ENCODE measurements at places on chromosomes 5 and 9. TPM values are rescaled to one million over a fixed set of nuclear protein-coding genes. Genes with fewer than 3 reads are reported as not detected.

The CCIN gene
- not detected for total RNA-seq

The SEMA5A gene
- total RNA-seq = 26.2 TPM

The PCDHB10 gene
- total RNA-seq = 2.0 TPM

GRCh38 chr9:19373527-19373926 is 6.5 kb downstream of the RPS6 start:
- DNase-seq = no peak

- no peak for DNase-seq
These were observed 126.1 kb upstream of the POC5 start for GRCh38 chr5:75843319-75843718.

- DNase-seq = no peak
These were observed 6.3 kb downstream of the TESK1 start for GRCh38 chr9:35611230-35611797.

DNA sequence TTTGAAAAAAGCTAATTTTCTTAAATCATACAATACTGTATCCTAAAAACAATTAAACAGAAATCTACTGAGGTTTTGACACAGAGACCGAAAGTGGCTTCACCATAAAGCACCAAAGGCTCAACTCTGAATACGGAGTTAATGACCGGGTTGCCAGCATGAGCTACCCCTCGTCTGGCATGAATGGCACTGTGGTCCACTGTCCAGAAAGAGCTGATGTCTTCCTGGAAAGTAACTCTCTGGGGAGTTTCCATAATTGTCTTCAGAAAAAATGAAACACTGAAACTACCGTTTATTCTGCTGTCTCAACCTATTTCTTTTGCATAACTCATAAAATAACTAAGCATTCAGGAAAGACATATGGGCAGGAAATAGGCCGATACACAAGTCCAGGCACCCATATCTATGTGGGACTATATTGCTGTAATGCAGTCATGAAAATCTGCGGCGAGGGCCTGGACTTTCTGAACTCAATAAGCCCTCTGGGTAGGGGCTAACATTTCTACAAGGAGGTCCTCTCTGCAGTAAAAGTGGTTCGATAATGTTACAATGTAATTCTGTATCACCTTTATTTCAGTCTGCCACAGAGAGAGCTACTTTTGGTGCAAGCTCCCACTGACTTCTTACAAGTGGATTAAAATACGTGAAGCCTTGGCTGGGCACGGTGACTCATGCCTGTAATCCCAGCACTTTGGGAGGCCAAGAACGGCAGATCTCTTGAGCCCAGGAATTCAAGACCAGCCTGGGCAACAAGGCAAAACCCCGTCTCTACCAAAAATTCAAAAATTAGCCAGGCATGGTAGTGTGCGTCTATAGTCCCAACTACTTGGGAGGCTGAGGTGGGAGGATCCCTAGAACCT is 52.4 kb downstream of the ANKH start:
- DNase-seq = no peak

DNA sequence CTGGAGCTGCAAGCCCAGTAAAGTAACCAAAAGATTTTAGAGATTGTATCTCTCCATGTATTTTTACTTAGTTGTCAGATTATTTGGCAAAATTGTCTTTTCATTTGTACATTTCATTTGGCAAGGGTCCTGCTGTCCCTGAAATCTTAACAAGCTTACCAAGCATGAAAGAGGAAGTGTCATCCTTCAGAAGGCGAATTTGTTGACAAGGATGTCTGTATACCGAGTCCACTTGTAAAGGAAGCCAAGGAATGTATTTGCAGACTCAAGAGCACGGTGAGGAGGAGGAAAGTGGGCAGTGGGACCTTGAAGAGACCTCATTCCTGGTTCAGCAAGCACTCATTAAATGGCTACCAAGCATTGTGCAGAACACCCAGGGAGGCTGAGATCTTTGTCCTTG is 7.5 kb upstream of the OTULINL start:
- no peak for DNase-seq

DNA sequence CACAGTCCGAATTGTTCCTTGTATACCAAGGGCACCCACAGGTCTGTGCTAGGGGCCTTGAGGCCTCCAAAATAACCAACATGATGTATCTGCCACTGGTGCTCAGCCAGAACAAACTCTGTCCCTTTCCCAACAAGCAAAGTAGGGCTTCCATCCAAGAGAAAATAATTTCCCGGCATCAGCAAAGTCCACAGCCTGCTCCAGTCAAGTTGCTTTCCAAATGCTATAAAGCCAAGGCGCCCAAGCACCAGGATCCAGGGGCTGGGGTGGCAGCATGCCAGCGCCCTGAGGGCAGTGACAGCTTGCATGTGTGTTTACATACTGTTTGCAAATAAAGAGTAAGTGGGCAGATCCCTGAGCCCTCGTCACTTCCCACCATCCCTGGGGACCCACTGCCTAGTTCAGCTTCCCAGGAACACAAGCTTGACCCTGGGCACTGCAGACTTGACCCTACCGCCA is 155.9 kb downstream of the ERCC6L2 start:
- DNase-seq = peak; percentile 79

- DNase-seq = no peak
These were observed 80.5 kb downstream of the SH3RF2 start for GRCh38 chr5:146016764-146017484.

The SLCO4C1 gene
- total RNA-seq = 0.08 TPM

GRCh38 chr9:129289131-129289731 is 111.2 kb upstream of the IER5L start:
- DNase-seq = peak; percentile 30

The ZBED3 gene
- total RNA-seq = 4.3 TPM

DNA sequence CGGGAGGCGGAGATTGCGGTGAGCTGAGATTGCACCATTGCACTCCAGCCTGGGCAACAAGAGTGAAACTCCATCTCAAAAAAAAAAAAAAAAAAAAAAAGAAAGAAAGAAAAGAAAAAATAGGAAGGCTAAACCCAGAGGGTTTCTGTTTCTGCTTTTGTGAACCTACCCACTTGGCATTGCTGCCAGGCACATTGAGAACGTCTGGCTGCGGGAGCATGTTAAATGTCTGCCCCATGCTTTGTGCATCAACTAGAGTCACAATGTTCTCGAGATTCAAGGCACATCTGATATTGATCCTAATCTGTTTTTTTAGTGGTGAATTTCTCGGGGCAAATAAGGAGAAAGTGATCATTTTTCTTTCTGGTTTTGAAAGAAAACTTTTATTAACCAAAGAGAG is 2.8 kb downstream of the SLC25A25 start:
- DNase-seq = no peak

The NOXA1 gene
- 3.4 TPM for total RNA-seq

The COL5A1 gene
- total RNA-seq = 22.0 TPM

DNA sequence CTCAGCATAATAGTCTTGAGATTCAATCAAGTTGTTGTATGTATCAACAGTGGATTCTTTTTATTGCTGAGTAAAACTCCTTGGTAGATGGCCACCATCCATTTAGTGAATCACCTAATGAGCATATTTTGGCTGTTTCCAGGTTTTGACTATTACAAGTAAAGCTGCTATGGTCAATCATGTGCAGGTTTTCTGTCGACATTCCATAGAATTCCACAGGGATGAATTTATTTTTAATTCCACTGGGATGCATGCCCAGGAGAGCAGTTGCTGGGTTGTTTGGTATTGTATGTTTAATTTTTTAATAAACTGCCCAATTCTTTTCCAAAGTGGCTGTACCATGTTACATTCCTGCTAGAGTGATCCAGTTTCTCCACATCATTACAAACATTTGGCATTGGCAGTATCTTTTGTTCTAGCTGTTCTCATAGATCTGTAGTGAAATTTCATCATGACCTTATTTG is 10.5 kb upstream of the S1PR3 start:
- DNase-seq = no peak

- no peak for DNase-seq
These were observed 41.8 kb upstream of the UGCG start for GRCh38 chr9:111854799-111855198.

- DNase-seq = no peak
These were observed 31.9 kb upstream of the F2R start for GRCh38 chr5:76683816-76684731.

DNA sequence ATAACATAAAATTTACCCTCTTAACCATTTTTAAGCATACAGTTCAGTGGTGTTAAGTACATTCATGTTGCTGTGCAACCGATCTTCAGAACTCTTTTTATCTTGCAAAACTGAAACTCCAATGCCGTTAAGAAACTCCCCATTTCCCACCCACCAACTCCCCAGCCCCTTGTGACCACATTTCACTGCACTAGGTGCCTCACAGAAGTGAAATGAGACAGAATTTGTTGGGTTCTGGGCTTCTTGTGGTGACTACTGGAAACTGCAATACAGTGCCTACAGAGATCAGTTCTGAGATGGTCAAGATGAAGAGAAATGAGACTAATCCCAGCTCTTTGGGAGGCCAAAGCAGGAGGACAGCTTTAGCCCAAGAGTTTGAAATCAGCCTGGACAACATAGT is 202.1 kb upstream of the SLC30A5 start:
- DNase-seq = no peak

DNA sequence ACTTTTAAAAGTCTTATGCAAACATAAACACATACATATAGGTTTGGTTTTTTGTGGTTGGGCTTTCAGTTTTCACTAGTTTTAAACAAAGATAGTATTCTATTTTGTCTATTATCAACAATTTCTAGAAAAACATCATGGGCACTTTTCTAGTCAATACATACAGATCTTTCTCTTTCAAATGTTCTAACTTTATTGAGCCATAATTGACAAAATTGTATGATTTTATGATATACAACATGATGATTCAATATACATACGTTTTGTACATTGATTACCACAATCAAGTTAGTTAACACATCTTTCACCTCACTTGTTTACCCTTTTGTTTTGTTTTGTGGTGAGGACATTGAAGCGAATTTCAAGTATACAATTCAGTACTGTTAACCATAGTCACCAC is 265.9 kb downstream of the MCTP1 start:
- DNase-seq = no peak

DNA sequence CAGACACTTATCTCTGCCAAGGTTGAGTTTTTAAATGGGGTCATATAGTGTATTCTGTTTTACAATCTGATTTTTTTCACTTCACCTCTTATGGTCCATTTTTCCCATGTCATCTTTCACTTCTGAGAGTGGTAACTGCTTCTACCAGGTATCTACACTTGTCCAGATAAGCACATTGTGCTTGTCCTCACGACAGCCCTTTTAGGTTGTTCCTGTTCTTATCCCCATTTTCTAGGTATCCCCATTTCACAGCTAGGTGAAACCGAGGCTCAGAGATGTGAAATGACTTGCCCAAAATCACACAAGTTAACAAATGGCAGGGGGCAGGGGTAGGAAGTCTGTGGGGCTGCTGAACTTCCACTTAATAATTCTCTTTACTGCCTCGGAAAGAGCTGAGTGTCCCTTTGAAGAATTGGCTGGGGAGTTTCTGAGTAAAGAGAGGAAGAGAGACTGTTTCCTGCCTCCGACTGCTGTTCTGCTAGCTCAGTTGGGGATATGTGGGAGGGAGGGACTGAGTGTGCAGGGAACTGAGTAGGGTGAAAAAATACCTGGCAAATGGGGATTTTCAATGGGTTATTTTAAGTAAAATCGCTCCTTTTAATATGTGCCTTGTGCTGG is 255.4 kb downstream of the GRIA1 start:
- DNase-seq = no peak

DNA sequence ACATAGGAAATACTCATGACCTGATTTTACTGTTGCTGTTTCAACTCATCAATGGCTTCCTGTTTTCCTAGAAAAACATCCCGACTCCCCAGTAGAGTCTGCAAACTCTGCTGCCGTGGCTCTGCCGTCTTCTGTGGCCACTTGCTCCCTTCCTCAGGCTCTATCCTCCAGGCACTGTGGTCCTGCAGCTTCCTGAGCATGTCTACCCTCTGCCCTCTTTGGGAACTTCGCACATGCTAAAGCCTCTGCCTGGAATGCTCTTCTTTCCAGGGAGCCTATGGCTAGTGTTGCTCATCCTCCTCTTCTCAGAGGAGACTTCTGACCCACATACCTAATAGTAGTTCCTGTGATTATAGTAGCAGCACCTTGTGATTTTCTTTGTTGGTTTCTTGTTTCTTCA is 256.9 kb downstream of the MAN2A1 start:
- DNase-seq = no peak

DNA sequence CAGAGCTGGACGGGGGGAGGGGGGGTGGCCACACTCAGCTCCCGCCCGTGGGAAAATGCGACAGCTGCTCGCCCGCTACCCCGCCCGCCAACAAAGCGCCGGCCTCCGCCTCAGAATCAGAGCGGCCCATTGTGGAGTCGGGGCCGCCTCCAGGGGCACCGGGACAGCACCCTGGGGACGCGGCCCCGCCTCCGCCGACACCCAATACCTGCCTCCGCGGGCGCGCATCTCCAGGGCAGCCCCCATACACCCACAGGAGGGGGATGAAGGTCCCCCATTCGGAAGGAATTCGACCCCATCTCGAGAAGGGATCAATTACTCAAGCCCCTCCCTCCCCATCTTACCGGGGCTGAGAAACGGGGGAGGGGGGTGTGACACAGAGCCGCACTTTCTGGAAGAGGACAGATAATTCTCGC is 1.3 kb downstream of the NOTCH1 start:
- DNase-seq = no peak

- no peak for DNase-seq
These were observed 20.5 kb downstream of the MVB12B start for GRCh38 chr9:126347093-126347492.

DNA sequence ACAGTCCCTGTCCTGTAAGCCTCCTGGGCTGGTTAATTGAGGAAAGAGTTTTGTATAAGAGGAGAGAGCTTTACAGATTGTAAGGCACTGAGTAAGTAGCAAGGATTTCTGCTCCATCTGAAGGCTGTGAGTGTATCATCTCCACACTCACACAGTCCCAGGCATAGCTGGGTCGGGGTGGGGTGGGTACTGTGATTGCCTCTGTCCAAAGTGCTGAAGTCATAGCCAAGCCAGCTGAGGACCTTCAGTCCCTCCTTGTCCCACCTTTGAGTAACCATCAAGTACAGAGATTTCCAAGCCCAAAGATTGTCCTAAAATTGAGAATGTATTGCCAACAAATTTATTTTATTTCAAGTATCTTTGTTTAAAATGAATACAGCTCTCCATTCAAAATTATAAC is 5.5 kb upstream of the DNAJB5 start:
- DNase-seq = no peak

GRCh38 chr5:378301-378891 is 56.9 kb downstream of the AHRR start:
- peak; percentile 46 for DNase-seq

DNA sequence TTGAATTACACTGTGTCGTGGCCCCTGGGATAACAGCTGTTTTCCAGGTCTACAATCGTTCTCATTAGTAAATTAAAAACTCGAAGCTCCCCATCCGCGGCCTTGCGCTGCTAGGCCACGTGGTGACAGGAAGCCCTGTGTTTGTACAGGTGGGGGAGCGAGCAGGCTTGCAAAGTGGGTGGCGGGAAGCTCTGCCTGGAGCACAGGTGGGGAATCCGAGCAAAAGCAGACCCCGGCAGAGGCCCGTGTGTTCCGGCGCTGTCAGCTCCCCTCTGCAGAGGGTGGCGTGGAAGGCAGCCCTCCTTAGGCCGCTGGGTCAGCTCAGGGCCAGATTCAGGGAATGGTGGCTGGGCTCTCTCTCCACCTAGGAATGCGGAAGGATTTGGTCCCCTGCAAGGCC is 59.5 kb upstream of the ERCC6L2 start:
- no peak for DNase-seq

The KIAA0825 gene
- 2.4 TPM for total RNA-seq

The CARTPT gene
- total RNA-seq = not detected

Data from right atrium auricular region (tissue), 2 donors.